ENCODE measurements at places on chromosomes 4 and X.

DNA sequence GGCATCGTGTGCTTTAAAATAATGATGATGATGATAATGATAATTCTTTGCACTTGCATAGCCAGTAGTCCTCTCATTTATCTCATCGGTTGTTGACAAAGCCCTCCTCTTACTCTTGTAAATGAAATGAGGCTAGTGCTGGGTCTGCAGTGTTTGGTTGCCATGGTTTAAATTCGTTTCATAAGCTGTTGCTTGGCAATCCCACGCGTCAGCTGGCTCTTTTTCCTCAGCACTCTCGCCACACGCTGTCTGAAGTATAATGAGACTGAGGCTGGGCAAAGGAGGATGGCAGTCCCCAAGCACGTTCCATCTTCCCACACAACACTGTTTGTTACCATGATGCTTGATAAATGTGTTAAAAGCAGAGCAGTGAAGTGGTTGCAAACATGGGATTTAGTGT lies 15.5 kb downstream of the PAGE4 start:
- no peak for DNase-seq

DNA sequence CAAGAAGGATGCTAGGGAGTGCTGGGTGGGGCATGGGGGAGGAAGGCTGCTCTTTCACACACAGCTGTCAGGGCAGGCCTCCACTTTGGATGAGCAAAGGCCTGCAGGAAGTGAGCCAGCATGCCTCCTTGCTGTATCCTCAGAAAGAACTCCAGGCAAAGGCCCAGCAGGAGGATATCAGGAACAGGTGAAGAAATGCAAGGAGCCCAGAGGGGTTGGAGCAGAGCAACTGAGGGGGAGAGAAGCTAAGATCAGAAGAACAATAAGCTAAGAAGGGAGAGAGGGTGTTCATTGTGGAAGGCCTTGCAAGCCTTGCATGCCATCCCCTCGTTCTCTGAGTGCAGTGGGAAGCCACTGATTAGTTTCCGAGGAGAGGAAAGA lies 115.1 kb downstream of the CAMK2D start:
- DNase-seq: no peak

- no peak for DNase-seq
Measured at GRCh38 chr4:38356686-38357085, 307.3 kb upstream of the KLF3 start.

GRCh38 chr4:126267689-126268088 lies 952.9 kb downstream of the FAT4 start:
- no peak for DNase-seq

GRCh38 chr4:100582146-100582545 lies 64.3 kb upstream of the EMCN start:
- no peak for DNase-seq

GRCh38 chr4:88341227-88342192 lies 37.1 kb upstream of the HERC6 start:
- no peak for DNase-seq

GRCh38 chr4:145505995-145506394 lies 24.3 kb downstream of the SMAD1 start:
- no peak for DNase-seq

GRCh38 chr4:67549123-67549522 lies 3.8 kb upstream of the CENPC start:
- no peak for DNase-seq

- no peak for DNase-seq
Measured at GRCh38 chr4:144948009-144948408, 150.0 kb downstream of the ANAPC10 start.

- DNase-seq: no peak
Measured at GRCh38 chrX:136747003-136747986, 33.4 kb downstream of the ARHGEF6 start.

DNA sequence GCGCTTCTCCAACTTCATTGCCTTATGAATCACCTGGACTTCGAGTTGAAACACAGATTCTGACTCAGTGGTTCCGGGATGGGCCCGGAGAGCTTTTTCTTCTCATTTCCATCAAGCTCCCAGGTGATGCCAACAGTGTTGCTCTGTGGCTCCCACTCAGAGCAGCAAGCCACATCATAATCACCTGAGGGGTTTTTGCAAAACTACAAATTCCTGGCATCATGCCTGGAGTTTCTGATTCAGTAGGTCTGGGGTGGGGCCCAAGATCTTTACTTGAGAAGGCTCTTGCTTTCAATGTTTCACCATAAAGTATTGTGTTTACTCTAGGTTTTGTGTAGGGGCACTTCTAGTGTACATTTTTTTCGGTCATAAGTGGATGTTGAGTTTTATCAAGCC lies 7.0 kb downstream of the MTM1 start:
- no peak for DNase-seq

- DNase-seq: no peak
Measured at GRCh38 chrX:131979116-131979515, 44.0 kb upstream of the STK26 start.

DNA sequence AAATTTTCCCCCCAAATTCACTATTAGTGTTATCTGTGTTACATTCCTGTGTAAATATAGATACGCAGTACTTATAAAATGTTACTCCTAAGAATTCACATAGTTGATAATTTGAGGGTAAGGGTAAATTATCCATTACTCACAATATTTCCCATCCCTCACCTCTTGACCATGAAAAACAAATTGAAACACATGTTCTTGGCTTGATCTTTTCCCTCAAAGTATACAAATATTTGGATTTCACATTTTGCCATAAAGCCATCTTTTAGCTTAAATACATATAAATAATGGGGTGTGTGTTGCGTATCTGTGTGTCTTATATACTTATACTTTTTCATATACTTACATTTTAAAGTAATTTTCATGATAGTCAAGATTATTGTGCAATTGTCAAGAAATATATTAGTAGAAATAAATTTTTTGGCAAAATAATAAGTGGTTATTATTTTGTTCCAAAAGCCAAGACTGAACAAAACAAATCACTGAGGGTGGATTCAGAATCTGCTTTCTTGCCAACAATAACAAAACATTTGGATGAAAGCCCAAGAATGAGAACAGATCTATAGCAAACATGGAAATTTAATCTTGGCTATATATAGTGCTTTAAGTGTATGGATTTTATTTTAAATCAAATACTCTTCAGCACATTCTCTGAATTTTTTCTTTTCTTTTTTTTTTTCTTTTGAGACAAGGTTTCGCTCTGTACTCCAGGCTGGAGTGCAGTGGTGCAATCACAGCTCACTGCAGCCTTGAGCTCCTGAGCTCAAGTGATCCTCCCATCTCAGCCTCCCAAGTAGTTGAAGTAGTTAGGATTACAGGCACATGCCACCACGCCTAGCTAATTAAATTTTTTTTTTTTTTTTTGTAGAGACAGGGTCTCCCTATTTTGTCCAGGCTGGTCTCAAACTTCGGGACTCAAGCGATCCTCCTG lies 48.5 kb upstream of the PRSS48 start:
- no peak for DNase-seq

- no peak for DNase-seq
Measured at GRCh38 chr4:119721878-119722277, 93.3 kb upstream of the PDE5A start.

- DNase-seq: no peak
Measured at GRCh38 chr4:173932701-173933100, 350.8 kb downstream of the FBXO8 start.

- no peak for DNase-seq
Measured at GRCh38 chrX:131923614-131924250, 99.4 kb upstream of the STK26 start.

GRCh38 chr4:4637710-4638109 lies 95.9 kb upstream of the STX18 start:
- DNase-seq: no peak

DNA sequence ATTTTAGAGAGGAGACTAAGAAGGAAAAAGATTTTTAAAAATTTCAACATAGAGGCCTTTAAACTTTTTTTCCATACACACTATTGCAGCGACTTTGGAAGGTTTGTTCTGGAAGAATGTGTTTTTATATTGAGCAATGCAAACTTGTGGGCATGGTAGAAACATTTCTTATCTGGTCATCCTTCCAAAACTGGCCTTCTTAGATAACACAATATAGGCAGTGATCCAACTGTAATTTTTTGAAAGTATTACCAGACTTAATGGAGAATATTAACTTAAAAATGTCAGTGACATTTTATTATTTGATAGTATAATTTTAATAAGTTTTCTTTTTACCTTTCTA lies 25.6 kb downstream of the FHDC1 start:
- no peak for DNase-seq

- no peak for DNase-seq
Measured at GRCh38 chrX:142249721-142250120, 44.6 kb upstream of the MAGEC2 start.

- no peak for DNase-seq
Measured at GRCh38 chr4:112094330-112094729, 50.9 kb upstream of the FAM241A start.

DNA sequence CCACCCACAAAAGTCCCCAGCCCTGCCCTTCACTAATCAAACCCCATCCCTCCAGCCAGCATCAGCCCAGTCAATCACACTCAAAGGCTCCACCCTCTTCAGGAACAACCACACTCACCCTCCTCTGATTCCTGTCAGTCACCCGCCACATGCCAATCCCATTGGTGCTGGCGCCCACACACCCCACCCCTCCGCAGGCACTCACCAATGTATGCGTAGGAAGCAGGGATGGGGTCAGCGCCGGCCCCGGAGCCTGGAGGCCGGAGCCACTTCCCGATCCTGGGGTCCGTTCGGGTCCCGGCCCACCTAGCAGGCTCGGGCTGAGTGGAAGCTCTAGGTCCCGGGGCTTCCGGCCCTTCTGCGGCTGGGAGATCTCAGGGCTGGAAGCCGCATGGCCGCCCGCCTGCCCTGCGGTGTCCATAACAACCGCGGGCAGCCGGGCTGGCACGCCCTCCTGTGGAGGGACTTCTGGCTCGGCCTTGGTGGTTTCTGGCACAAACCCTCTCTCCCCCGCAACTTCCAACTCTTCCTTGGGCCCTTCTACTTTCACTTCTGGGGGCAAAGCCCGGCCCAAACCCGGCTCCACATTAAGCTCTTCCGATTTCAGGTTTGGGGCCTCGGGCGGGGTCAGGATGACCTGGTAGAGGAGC lies 7.9 kb upstream of the CFP start:
- DNase-seq: no peak

DNA sequence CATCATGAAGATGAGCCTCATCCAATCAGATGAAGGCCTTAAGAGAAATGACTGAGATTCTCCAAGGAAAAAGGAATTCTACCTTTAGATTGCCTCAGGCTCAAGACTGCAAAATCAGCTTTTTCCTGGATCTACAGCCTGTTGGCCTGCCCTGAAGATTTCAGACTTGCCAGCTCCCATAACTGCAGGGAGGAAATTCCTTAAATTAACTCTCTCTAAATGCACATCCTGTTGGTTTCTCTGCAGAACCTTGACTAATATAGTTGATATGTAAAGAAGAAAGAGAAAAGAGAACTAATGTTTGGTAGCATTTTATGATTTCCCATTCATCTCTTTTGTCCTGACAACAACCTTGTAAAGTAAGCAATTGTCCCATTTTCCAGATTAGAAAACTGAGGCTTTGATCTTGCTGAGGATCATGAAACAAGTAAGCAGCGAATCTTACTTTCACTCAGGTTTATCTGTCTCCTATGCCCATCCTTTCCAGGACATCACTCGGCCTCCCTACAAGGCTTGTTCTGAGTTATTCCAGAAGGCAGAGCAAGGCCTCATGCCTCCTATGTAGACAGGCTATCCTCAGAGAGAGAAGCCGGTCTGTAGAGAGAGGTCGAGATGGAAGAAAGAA lies 115.0 kb upstream of the LDB2 start:
- DNase-seq: no peak

DNA sequence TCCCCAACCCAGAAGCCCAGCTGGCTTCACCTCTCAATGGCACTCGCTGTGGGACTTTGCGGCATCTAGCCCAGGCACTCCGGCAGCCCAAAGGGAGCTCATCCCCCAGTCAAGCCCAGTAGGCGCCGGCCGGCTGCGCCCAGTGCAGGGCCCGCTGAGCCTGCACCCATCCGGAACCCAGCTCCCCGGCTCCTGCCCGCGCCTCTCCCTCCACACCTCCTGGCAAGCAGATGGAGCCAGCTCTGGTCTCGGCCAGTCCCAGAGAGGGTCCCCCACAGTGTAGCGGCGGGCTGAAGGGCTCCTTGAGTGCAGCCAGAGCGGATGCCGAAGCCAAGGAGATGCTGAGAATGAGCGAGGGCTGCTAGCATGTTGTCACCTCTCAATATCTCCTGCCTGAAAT lies 116.8 kb upstream of the UGT8 start:
- no peak for DNase-seq

DNA sequence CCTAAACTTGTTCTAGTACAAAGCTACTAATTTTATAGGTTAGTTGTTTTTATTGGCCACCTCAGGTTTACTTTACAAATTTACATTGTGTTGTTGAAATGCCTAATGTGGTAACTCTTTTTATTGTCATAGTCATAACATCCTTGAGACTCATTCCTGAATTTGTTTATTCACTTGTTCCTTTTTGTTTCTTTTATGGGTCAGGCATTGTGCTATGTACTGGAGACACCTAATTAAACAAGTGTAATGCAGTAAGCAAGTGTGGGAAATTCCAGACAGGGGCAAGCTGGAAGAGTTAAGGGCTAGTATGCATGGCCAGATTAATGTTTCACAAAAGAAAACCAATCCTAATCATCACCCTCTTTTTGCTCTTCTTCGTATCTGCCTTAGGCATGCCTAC lies 30.5 kb upstream of the TTC29 start:
- no peak for DNase-seq

- no peak for DNase-seq
Measured at GRCh38 chrX:45571453-45571852, 370.8 kb upstream of the DIPK2B start.

GRCh38 chrX:154797006-154797405 lies 8.3 kb downstream of the MPP1 start:
- DNase-seq: no peak
